Right kidney (tissue), 9 donors: ENCODE measurements at places on chromosomes 7 and 10.

DNA sequence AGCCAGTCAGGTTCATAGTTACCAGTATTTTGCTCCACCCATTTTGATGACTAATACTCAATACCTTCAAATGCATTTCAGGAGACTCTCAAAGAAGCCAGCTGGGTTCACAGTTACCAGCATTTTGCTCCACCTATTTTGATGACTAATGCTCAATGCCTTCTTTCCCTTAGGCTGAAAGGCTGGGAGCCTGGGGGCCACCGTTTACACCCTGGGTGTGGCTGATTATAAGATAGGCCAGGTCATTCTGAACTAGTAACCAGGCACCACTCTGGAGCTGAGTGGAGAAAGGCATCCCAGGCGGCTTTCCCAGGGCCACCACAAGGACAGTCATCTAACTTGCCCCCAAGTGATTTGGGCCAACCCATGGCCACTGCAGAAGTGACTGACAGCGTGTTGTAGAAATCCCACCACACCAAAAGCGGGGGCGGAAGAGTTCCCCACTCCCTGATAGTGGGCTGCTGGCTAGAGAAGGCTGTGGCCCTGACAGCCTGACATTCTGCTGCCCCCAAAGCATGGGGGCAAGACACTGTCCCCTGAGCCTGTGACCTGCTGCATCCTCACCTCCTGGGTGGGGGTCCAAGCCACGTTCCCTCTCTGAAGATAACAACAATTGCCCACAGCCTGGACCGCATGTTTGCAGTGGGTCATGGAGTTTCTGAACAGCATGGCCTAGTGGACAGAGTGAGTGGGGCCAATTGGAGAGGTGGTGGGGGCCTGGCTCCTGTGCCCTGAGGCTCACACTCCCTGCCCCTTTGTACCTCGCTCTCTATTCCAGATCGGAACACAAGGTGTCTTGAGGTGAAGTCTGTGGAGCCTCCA lies 23.0 kb upstream of the ZNF488 start:
- no peak for DNase-seq

DNA sequence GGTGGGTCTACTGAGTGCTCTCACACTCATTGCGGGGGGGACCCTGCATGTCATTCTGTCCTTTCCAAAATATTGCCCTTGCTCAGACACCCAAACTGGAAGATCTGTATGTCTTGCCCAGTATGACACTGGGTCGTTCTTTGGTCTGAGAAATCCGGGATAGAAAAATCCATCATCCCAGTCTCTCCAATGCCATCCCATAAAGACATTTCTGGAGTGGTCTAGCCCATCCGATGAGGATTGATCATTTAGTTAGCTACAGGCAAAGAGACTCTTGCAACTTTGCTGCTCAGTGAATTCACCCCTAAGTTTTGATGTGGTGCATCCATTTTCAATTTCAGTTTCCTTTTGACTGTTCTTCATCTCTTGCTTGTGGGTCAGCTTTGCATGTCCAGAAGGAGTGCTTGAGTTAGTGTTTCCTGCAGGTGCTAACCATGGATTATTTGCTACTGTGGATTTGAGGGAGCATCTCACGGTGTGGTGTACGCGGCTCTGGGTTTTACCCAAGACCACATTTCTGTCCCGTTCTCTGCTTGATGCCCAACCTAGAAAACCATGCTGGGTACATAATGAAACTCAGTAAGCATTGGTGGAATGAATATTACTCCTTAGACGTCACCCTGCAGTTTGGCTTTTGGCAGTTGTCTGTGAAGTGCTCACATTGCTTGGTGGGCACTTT lies 247.0 kb upstream of the MKI67 start:
- no peak for DNase-seq

DNA sequence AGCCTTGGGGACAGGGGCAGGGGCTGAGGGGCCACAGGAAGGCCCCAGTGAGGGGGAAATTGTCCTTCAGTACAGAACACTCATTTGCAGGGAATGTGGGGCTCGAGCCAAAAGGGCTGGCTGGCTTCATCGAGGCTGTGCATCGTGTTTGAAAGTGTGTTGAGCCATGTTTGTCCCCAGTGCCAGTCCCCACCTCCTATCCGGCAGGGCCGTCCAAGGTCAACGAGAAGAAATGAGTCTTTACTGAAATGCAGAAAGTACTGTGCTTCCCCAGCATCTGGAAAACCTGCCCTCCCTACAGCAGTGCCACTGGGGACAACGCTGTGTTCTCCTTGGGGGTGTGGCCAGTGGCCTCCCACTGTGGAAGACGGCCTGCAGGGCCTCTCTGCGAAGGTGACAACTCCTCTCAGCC lies 214.1 kb downstream of the KLF6 start:
- no peak for DNase-seq

DNA sequence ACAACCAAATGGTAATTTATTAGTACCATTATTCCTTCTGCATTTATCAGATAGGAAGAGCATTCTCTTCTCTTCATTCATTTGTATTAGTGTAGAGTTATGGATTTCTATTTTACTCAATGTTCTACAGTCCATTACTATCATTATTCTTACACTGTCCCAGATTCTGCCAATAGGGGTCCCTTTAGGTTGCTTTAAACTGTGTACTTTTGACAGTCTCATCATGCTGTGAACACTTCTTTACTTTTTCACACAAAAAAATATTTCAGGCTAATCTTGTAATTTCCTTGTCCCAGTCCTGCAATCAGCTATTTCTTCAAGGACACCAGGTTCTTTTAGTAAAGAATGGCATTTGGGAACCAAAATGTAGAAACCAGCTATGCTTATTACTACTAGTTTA lies 99.3 kb downstream of the ZNF248 start:
- no peak for DNase-seq

GRCh38 chr10:11517150-11517549 lies 94.3 kb downstream of the USP6NL start:
- no peak for DNase-seq

DNA sequence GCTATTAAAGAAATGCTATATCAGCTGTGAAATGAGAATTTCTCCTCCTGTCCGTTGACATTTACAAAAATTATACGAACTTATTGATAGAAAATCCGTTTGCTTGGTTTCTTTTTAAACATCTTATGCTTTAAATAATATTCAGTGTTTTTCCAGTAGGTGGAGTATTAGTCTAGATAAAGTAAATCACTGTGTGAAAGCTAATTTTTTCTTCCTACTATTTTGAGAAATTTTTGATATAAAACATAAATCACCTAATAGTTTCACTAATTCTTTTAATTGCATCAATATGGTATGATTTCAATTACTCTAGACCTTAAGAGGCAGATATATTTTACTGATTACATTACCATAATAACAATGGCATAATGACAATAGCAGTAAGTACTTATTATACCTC lies 335.2 kb upstream of the C7orf33 start:
- no peak for DNase-seq

- DNase-seq, result no peak
Measured at GRCh38 chr10:64529003-64529350, 1007.8 kb downstream of the REEP3 start.

DNA sequence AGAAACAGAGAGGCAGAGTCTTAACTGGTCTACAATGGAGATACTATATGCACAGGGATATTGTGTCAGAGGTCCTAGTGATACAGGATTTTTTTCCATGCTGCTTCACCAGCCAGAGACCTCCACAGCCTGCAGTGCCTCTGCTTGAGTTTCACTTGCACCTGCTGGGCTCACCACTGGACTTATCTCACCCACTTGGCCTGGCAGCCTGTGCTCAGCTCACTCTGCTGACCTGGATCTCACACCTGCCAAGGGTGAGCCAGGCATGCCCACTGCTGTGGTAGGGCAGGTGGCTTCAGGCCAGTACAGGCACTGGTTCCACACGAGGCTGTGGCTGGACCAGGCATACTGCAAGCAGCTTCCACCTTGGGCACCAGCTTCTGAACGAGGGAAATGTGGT lies 36.6 kb downstream of the PNLIPRP3 start:
- no peak for DNase-seq

- no peak for DNase-seq
Measured at GRCh38 chr10:118851062-118852035, 96.6 kb upstream of the CACUL1 start.

DNA sequence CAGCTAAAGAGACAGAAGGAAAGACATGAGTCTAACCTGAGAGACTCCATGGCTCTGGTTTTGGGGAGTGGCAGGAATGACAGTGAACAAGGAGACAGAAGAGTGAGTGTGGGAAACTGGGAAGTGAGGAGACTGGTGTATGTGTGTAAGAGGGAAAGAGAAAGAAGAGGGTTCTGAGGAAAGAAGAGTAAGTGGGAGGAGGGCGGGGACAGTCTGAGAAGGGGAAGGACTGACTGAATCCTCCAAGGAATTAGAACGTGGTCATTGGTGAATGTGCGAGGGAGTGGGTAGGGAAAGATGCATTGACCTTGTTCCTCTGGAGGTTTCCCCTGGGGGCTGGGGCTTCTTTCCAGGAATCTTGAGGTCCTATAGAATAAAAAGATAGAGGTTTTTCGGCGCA lies 26.6 kb downstream of the WNT8B start:
- DNase-seq, result no peak

- peak; percentile 22 for DNase-seq
Measured at GRCh38 chr10:110357252-110357780, 52.6 kb upstream of the SMNDC1 start.

GRCh38 chr10:102493771-102494170 lies 8.7 kb downstream of the ACTR1A start:
- DNase-seq, result no peak

DNA sequence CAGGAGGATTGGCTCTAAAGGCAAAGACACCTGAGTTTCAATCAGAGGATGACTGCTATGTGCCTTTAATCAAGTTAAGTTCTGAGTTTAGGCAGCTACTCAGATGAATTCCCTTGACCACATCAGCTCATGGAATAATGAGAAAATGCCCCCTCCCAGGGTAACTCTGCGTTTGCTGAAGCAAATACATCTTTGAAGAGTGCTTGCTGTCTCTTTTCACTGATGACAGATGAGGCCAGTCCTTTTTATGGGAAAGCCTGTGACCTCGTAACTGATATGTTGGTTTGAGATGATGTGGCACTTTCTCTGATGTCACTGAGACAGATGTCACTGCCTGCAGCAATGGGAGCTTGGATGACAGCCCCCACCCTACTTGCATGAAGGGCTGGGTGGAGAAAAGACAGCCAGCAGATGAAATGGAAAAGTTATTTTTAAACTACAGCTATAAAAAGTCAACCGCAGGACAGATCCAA lies 43.7 kb upstream of the DGKI start:
- no peak for DNase-seq

- DNase-seq, result peak; percentile 33
Measured at GRCh38 chr7:91347290-91347689, 83.1 kb downstream of the FZD1 start.

DNA sequence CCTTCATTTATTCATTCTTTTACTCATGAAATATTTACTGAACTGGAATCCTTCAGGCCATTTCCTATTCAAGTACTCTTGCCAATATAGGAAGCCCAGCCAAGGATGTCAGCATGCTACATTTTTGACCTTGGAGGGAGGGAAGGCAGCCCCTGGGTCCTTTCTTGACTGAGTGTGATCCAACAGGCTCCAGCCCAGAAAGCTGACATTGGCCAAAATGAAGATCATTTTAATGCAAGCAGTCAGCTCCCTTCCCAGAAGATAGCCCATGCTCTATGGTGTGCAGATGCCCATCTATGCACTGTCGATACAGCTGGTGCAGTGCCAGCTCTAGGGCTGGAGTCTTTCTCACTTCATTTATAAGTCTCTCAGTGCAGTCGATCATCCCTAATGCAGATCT lies 646.0 kb downstream of the KCNMA1 start:
- no peak for DNase-seq

- no peak for DNase-seq
Measured at GRCh38 chr7:74176555-74176954, 2.4 kb downstream of the EIF4H start.

GRCh38 chr10:21870849-21871248 lies 132.7 kb downstream of the DNAJC1 start:
- DNase-seq, result no peak

GRCh38 chr10:84317174-84317573 lies 11.2 kb upstream of the CCSER2 start:
- no peak for DNase-seq

GRCh38 chr10:18501198-18501597 lies 150.2 kb downstream of the NSUN6 start:
- DNase-seq, result no peak

- DNase-seq, result no peak
Measured at GRCh38 chr10:7788639-7789286, 786 bp downstream of the ATP5F1C start.

GRCh38 chr7:43851805-43852204 lies 17.5 kb downstream of the MRPS24 start:
- no peak for DNase-seq

GRCh38 chr7:48540746-48541145 lies 369.5 kb downstream of the ABCA13 start:
- DNase-seq, result no peak

DNA sequence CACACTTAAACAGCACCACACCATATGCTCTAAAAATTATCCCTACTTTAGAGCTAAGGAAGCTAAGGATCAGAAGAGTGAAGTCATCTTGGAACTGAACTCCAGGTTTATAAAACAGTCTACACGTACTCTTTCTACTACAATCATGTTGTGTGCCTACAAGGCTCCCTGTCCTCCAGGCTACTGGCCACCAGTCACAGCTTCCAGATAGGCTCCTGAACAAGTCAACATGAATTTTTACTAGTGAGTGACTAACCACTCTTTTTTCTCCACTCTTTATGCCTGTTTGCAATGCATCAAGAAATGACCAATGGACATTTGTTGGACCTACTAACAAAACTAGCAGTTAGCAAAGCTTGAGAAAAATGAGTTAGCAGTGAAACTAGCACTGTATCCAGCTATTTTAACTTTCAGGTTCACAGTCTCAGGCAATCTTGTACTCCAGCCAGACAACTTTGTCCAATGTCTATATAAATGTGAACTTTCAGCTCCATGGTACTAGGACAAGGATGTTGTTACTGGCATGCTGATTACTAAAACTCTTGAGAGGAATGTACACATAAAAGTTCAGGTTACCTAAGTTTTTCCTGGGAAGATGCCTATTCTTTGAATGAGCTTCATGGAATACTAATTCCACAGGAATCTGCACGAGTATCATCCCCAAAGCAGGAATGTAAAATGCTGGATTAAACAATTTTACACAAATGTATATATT lies 180.0 kb downstream of the BTAF1 start:
- no peak for DNase-seq

DNA sequence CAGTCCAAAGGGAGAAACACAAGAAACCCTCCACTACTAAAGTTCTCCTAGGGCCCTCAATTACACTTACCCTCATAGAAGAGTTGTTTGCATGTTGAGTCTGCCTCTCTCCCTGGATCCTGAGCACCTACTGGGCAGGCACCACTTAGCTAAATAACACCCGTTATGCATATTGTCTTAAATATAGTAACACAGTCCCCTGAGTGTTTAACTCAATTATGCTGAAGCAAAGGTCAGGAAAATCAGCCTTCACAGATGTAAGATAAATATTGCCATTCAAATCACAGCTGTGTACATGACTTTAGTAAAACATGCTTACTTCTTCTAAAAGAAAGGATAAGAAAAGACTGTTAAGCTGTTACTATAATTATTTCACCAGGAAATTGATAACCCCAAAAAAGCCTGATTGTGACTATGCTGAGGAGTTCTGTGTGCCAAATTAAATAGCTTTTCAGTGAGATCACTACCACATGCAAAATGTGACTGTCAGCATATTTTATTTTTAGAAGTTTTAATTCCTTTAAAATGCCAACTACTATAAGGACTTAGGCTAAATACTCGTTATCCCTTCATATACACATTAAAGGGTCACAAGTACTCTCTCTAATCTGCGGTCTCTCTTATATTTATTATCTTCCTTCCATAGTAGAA lies 733.9 kb upstream of the PHF14 start:
- no peak for DNase-seq
